ENCODE measurements at places on chromosomes 12 and 14.

GRCh38 chr14:22821193-22822015 is 6.2 kb upstream of the SLC7A7 start:
- DNase-seq, result peak; percentile 70

DNA sequence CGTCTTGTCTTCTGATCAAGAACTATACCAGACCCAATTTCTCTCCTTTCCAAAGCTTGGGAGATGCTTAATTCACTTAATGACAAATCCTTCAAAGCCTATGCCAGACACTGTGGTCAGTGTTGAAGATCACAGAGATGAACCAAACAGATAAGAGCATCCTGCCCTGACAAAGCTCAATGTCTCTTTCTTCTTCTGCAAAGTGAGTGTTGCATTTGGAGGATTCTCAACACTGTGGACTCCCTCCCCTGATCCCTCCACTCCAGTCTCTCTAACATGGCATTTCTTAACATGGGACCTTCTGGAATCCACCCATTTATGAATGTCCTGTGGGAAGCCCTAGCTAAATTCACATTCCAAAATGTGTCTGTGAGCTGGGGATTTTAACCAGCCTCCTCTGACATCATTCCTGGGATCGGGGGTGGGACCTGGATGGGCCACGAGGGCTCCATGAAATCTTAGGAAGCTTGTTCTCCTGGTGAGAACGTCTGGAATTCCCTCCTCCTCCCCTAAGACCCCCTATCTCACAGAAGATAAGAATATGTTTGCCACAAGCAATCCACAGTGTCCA is 20.3 kb downstream of the SYNE3 start:
- no peak for DNase-seq

DNA sequence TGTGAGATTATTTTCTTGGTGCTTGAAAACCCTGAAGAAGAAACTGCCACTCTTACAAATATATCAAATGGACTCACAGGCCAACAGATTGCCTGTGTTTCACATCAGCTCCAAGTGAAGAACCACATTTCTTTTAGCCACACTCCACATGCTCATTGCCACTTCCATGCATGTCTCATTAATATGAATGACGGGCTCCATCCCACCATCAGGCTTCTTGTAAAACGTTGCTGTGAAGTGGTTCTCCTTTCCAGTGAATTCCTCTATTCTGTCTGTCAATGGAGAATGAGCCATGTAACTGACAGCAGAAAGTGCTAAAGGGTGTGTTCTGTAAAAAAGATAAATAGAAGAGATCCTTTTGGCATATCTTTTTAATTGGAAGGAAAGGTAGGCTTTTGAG is 188.2 kb upstream of the RMST start:
- no peak for DNase-seq

DNA sequence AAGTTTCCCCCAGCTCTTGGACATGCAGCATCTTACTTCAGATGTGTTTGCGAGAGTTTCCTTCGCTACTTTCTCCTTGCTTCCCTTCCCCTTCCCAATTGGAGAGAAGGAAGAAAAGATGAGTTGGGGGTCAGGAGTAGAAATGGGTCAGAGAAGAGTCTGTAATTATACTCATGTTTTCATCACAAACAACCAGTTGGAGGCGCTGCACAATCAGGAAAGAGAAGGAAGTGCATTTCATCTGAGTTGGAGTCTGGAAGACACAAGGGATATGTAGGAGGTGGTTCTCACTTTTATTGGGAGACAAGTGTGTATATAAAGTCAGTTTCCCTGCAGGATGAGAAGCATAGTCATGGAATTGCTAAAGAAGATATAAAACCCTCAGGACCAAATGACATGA is 31.3 kb upstream of the VSX2 start:
- no peak for DNase-seq

DNA sequence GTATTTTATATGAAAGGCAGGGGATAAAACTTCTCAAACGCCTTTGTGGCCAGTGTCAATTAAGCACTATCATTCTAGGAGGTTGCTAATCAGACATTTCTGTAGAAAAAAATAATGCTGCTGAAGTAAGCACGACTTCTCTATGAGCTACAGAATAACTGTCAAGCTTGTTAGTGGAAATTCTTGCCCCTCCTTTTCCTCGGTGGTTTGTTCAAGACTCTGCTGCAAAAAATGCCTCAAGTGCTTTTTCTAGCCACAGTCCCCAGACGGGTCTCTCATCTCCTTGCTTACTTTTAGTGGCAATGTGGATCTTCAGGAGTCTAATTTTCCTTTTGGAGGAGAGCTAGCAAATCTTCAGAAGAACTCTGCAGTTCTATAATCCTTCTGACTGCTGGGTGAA is 452.0 kb downstream of the FUT8 start:
- no peak for DNase-seq

All from sigmoid colon (tissue), 7 donors.